ENCODE measurements at places on chromosomes 4 and X. TPM values are rescaled to one million over a fixed set of nuclear protein-coding genes. Genes with fewer than 3 reads are reported as not detected.

DNA sequence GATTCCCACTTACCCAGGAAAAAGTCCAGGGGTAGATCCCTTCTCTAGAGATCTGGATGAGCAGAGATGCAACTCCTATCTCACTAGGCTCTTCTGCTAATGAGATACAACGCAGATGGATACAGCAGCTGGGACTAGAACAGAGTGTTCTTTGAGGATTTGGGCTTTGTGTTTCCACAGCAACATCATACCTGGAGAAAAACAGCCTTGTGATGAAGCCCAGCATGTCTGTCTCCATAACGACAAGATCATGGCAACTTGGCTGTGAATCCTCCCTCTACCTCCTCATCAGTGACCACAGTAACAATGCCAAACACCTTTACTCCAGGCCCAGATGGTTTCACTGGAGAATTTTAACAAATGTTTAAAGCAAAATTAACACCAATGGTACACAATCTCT lies 80.1 kb downstream of the RCHY1 start:
- DNase-seq: no peak

DNA sequence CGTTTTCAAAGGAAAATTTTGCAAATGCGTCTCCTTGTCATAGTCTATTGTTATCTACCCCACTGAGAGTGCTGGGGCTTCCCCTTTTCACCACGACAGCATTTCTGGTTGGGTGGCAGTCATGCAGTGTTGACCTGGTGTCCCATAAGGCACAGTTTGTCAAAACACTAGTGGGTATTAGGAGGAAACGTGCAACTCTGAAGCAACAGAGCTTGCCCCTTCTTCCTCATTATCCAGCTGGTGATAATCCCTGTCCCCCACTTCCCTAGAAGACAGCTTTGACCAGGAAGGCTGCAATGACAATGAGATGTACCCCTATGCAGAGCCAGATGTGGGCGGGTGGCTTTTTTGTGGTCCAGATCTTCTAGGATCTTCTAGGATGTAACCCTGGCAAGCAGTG lies 1.8 kb downstream of the TBC1D1 start:
- no peak for DNase-seq

DNA sequence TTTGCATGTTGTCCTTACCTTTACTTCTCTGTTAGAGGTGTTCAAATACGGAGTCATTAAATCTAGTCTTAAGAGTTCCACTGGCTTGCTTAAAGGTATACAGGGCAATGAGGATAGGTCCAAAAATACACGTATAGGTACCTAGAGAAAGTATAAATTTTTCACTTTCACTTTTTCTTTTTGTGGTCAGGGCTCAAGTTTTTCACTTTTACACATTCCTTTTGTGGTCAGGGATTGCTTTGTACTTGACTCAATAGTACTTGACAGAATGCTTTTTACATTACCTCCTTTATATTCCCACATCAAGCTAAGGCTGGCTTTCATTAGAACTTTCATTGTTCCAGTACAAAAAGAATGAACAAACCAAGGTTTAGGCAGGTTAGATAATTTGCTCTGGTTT lies 21.7 kb downstream of the TMEM184C start:
- DNase-seq: no peak

DNA sequence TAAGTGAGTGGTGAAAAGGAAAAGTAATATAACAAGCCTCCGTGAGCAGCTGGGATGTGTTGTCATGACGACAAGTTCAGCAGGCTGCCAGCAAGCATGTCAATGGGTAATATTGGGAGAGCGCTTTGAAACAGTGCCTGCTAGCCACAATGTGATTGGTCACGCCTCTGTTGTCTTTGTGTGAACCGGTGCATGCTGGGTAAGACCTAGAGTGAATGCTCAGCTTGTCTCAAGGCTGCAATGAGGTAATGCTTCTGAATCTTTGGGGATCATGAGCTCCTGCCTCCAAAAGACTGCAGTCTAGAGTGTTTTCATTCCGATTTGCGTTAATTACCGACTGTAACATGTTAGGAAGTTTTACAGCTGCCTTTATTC lies 54.9 kb downstream of the STOX2 start:
- peak; percentile 92 for DNase-seq

The GYG2 gene
- polyA plus RNA-seq: 5.7 TPM
